NCI-H2107 (cell line): ENCODE measurements at places on chromosomes 16 and 17.

DNA sequence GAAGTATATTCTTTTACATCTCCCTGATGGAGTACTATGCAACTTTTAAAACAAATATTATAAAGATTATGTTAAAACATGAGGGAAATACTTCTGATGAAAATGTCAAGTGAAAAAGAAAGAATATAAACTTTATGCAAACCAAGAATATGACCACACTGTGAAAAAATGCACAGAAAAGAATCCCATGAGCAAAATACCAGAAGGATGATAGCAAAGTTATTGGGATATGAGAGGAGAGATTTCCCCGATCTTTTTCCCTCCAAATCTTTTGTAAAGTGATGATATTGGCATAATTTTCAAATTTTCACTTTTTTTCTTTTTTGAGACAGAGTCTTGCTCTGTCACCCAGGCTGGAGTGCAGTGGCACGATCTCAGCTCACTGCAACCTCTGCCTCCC is 36.6 kb upstream of the SMURF2 start:
- DNase-seq, result no peak

GRCh38 chr16:22117609-22118008 is 25.3 kb downstream of the VWA3A start:
- no peak for DNase-seq

DNA sequence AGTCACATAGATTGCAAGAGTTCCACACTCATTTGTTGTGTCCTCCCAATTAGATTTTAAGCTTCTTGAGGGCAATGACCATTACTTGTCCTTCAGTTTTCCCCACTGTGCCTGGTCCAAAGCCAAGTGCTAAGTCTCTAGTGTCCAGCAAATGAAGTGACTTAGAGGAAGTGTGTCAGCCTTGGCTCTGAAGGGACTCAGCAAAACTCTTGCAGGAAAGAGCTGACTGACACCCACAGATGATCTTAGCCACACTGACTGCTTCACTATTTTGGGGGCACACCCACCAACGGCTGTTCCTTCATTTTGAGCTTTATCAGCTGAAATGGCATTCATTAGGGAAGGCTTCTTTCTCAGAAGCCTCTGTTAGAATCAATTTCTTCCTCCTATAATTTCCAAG is 358.1 kb downstream of the UTP18 start:
- no peak for DNase-seq

DNA sequence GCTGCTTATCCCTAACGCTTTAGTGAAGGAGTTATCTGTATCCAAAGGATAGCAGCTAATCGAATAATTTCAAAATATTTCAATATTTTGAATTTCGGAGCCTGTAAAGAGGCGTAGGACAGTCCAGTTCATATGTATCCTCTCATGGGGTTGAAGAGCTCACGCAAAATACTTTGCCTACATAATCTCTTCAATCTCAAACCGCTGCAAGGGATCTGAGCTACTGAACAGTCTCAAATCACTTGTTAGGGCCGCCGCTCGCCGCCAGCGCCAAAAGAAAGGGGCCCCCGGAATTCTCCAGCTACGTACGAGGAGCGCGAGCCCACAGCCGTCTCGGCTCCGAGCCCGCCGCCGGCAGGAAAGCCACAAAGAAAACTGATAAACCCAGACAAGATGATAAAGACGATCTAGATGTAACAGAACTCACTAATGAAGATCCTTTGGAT is 601 bp upstream of the RFWD3 start:
- DNase-seq, result peak; percentile 2

DNA sequence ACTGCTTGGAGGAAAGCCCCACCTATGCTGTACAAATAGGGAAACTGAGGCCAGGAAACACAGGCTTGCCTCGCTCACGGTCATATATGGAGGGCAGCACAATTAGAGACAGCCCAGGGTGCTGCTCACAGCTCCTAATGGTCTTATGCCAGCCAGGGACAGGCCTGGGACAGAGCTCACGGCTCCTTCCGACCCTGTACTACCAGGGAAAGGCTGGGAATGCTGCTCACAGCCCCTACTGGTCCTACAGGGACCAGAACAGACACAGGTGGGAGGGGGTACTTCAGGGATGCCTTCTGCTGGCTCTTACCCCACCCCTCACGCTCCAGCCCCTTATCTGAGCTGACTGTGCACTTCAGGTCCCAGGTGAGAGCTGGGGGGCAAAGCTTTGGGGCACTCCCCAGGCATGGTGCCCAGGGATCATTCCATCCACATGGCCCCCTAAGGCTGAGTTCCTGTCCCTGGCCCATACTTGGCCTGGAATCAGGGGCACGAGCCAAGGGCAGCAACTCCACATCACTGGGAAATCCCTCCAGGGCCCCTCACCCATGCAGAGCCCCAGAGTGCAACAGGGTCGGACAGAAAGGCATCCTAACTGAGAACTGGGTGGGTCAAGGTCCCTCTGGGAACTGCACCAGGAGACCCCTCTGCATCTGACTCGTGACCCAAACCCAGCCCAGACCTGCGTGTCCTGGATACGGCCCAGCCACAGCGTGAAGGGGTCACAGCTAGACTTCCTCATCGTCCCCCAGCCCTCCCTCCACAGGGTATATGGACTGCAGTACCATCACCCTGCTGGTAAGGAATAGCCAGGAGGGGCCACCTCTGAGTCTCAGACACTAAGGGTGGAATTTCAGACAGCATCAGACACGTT is 5.9 kb downstream of the RHBDF1 start:
- DNase-seq, result no peak

DNA sequence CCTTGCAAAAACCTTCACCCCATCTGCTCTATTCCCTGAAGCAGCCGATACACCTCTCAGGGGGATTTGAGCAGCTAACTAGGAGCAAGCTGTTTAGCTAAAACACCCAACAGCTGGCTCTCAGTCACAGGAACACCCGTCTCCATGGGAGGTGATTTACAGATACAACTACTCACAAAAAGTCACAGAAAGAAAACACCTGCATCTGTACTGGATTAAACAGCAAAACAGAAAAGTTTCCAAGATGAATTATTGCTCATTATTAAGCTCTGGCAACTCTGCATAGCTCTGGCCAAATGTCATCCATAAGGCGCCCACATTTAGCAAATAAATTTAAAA is 22.3 kb downstream of the GJC1 start:
- no peak for DNase-seq

DNA sequence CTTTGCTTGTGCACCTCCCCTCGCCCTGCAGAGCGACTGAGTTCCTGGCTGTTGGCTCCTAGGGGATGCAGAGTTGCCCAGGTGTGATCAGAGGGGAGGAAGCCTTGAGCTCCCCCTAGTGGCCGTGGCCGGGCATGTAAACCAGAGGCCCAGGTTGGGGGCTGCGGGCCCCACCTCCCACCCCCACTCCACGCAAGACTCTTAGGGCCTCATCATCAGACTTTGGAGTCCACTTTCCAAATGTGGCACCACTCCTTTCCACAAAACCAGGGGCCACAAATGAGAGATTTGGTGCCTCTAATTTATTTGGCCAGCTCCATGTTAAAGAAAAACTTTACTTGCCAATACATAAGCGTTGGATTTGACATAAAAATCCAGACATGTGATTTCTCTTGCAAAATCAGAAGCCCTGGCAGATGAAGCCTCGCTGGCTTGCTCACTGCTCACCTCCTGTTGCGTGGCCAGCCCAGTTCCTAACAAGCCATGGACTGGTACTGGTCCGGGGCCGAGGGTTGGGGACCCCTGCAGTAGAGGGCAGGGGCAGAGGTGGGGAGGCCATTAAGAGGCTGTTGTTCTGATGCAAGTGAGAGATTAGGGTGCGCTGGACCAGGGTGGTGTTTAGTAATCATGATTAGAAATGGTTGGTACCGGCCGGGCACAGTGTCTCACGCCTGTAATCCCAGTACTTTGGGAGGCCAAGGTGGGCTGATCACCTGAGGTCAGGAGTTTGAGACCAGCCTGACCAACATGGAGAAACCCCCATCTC is 28.7 kb upstream of the GAS7 start:
- DNase-seq, result no peak

DNA sequence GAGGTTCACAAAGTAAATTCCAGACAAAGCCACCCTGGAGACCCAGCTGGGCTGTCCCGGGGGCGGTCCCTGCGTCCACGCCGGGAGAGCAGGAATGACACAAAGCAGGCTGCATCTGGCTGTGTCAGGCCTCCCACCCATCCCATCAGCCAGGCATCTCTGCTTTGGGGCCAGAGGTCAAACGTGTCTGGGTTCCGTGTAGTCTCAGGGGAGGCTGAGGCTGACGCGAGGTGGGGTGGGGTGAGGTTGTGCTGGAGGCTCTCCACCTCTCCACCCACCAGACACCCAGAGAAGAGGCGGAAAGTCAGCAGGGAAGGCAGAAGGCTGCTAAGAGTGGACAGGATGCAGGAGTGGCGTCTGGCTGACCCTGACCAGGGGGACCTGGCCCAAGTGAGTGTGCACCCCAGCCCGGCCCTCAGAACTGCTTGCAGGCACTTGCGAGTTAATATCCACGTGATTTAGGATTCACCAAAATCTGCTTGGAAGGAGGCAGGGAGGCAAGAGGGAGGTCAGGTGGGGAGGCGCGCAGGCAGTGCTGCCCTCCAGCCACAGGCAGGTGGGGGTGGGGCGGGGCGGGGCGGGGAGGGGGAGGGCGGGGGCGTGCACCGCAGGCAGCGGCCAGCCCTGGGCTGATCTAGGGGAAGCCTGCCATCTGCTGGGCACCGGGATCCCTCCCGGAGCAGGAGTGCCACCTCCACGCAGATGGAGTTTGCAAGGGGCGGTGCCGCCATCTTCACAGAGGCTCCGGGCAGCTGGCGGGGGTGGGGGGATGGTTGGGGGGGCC is 44.3 kb downstream of the TBC1D16 start:
- DNase-seq, result peak; percentile 52

DNA sequence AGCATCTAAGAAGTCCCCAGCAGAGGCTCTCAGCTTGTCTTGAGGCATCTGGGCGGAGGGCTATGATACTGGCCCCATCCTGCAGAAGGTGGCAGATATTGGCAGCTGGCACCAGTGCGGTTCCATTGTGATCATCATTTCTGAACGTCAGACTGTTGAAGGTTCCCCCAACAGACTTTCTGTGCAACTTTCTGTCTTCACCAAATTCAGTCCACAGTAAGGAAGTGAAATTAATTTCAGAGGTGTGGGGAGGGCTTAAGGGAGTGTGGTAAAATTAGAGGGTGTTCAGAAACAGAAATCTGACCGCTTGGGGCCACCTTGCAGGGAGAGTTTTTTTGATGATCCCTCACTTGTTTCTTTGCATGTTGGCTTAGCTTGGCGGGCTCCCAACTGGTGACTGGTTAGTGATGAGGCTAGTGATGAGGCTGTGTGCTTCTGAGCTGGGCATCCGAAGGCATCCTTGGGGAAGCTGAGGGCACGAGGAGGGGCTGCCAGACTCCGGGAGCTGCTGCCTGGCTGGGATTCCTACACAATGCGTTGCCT is at the start of gene CIITA:
CIITA (plus strand) TSS at position 404 of the 543 bp plus-strand sequence; CDS start at position 533, 129 bp downstream.
- no peak for DNase-seq

DNA sequence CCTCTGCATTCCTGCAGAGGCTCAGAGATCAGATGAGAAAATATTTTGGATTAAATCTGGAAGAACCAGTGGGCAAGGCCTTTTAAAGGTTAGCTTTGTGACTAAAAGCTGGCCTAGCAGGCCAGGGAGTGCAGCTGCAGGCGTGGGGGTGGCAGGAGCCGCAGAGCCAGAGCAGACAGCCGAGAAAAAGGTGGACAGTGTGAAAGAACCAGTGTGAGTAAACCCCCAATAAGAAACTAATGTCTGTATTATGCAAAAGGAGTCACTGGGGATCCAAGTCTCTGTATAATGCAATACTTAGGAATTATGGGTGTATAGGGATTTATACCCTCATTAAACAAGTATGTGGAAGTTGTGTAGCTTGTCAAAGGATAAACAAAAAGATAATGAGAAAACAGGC is 21.4 kb upstream of the SPACA3 start:
- DNase-seq, result no peak

- DNase-seq, result no peak
Measured at GRCh38 chr16:80084614-80085013, 456.2 kb upstream of the DYNLRB2 start.

- no peak for DNase-seq
Measured at GRCh38 chr17:72763981-72764380, 328.5 kb downstream of the SLC39A11 start.

DNA sequence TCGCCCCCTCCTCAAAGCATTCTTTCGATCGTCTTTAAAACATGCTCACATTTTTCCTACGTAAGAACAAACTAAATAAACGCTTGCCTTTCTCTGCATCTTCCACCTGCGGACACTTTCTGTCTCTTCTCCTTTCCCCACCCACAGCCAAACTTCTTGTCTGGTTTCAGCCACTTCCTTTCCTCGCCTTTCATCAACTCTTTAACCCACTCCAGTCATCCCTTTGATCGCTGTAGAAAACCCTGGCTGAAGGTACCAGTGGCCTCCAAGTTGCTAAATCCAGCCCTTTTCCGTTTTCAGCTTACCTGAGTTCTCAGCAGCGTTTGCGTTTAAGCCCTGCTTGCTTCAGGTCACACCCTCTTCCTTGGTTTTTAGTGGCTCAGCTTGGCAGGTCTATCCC is 483 bp downstream of the RPA1 start:
- no peak for DNase-seq

GRCh38 chr17:29567554-29568330 is 759 bp upstream of the TP53I13 start:
- no peak for DNase-seq
